T-helper 1 cell treated with Interleukin-12 subunit alpha and Interleukin-12 subunit beta and Interleukin-4 antibody, amounts not matched to agents 30 ng/mL and 1 ng/mL, for 36 hours (primary cell): ENCODE measurements at places on chromosomes 13 and 19. TPM values are rescaled to one million over a fixed set of nuclear protein-coding genes. Genes with fewer than 3 reads are reported as not detected.

SERP2 gene
- 0.80 and 1.7 TPM in 2 replicates for total RNA-seq

ZNF296 gene
- total RNA-seq, result 1.8 and 2.3 TPM in 2 replicates

VSTM1 gene
- total RNA-seq, result not detected in 2 replicates

ZNF320 gene
- 11.4 TPM in 2 replicates for total RNA-seq

CYP2A7 gene
- total RNA-seq, result not detected in 2 replicates

CRB3 gene
- total RNA-seq, result not detected in 2 replicates

FGF14 gene
- total RNA-seq, result not detected in 2 replicates

FSD1 gene
- 22.0 and 24.2 TPM in 2 replicates for total RNA-seq

ZNF20 gene
- total RNA-seq, result 1.2 and 4.5 TPM in 2 replicates

C5AR1 gene
- 1.3 and 2.2 TPM in 2 replicates for total RNA-seq

ZNF850 gene
- total RNA-seq, result 3.3 and 3.5 TPM in 2 replicates

MIA gene
- total RNA-seq, result not detected in 2 replicates

ABHD13 gene
- 10.6 and 11.8 TPM in 2 replicates for total RNA-seq

ZNF540 gene
- 0.44 and 0.93 TPM in 2 replicates for total RNA-seq

DMKN gene
- total RNA-seq, result not detected in 2 replicates
